ENCODE measurements at places on chromosomes 13 and 19.
A peak's percentile ranks its signal among the peaks of the same experiment; 100 is the strongest.

GRCh38 chr19:8150998-8151766 lies 1.8 kb upstream of the FBN3 start:
- no peak for DNase-seq

DNA sequence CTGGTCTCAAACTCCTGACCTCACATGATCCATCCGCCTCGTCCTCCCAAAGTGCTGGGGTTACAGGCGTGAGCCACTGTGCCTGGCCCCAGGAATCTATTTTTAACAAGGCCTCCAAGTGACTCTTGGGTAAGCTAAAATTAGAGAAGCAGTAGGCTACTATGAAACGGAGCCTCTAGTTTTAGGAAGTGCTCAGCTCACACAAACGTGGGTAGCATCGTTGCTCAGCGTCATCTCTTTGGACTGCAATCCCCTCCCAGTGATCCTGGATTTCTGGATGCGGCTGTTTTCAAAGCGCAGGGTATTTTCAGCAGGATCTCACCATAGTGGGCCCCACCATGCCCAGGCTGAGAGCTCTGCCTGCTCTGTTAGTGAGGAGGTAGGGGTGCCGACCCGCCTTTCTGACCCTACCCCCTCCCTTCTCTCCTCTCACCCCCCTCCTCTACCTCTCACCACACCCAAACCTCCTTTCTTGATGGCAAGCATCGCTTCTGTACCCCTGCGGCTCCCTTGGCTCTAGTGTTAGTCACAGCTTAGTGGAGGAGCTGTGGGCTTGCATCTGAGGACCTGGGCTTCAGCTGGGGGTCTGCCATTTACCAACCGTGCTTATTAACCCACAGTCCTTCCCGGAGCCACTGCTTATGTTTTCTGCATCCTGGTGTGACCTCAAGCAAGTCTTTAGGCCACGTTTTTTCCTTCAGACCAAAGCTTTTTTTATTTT lies 34.2 kb downstream of the GJA3 start:
- DNase-seq = no peak

DNA sequence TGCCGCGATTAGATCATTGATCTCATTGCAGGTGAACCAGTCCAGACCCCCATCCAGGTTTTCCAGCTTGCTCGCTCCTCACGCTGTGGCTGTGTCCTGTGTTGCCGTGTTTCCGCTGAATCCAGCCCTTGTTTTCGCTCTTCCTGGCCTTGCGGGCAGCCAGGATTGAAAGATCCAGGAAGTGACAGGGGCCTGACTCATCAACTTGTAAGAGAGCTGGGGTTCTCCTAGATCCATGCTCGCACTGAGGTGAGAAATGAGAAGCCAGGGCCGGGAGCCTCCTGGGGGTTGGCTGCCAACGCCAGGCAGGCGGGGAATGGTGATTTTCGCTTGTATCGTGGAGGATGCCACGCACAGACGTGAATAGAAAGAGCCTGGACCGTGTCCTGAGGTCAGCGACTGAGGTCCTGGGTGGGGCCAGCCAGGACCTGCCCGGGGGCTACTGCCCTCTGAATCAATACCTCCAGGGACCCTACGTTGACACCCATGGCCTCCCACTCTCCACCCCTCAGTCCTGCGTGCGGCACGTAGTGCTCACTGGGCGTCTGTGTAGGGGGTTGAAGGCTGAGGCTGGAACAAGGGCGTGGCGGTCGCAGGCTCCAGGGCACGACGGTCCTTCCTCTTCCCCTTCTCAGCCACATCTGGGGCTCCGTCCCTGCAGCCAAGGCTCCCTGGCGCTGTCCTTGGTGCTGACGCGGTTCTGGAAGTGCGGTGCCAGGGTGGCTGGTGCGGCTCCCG lies 7.3 kb upstream of the PTPRH start:
- DNase-seq = peak; percentile 69

DNA sequence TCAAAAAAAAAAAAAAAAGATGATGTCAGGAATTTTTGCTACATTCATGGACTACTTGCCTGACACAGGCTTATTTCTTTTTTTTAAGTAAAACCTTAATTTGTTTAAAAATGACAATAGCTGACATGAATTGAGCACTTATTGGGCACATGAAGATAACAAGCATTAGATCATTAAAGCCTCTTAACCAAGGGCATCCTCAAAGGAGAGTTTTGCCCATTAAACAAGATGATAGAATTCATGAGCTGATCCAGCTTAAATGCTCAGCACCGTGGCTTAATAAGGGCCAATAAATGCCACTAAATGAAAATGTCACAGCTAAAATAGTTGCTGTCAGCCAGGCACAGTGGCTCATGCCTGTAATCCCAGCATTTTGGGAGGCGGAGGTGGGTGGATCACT lies 19.3 kb downstream of the FBXO17 start:
- DNase-seq = no peak

Data from stimulated activated naive CD8-positive, alpha-beta T cell treated with anti-CD3 and anti-CD28 coated beads, Interleukin-15, Interleukin-2, amounts not matched to agents 100 U/mL and 50 U/mL, for 24 hours (primary cell).